ENCODE measurements at places on chromosomes 11 and 22.
A peak's percentile ranks its signal among the peaks of the same experiment; 100 is the strongest.

DNA sequence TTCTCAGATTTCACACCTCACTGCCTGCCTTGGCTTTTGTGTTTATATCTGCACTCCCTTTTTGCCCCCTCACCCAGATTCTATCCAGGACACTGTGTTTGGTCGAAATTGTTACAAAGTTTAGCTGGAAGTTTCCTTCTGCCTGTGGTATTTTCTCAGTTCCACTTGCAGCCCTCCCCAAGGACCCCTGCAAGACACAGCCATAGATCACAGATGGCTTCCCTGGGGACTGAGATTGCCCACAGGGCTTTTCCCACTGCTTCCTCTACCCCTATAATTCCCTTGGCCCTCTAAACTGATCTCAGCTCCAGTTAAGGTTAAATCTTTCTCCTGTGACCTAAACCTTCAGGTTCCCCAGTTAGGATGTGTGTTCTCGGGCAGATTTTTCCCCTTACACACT lies 146.1 kb upstream of the C11orf87 start:
- H3K4me3 ChIP-seq: no peak overlapping the region
- H3K36me3 ChIP-seq: no peaks in the 10 kb centered on the region
- no peak for DNase-seq
- H3K27me3 ChIP-seq: no peaks in the 10 kb centered on the region

DNA sequence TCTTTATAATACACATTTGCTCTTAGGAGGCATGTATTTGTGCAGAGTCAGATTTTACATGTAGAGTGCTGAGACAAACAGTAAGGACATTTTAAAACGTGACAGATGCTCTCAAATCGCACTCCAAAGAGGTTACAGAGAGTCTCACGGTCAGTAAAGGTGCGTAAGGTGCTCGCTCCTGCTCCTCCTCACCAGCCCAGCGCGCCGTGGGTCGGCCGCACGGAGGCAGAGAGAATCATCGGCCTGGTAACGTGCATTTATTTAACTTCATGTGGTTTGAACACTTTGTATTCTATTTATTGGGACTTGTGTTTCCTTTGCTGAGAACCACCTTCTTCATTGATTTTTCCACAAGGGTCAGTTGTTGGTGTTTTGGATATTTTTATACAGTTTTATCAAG lies 900.1 kb downstream of the BRD1 start:
- H3K27me3 ChIP-seq: peaks cover 86% of the 10 kb centered on the region
- no peaks in the 10 kb centered on the region for H3K36me3 ChIP-seq
- no peak overlapping the region for H3K4me3 ChIP-seq
- no peak overlapping the region for H3K27ac ChIP-seq
- no peaks in the 10 kb centered on the region for H3K4me1 ChIP-seq

DNA sequence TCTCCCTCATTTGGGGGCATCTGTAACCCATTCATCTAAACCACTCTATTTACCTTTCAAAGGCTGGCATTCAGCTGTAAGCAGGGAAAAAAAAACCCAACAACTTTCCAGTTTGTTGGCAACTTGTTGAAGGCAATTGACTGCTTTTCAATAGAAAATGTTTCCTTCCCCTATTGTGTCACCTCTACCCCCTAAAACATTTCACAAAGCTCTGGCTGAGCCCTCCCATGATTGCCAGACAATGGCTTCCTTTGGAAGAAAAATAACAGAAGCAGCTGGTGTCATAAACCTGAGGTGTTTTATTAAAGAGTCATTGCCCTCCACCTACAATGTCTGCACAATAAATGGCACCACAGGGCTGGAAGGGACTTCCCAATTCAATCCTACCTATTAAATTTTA lies 22.1 kb upstream of the PSMA1 start:
- H3K36me3 ChIP-seq: no peaks in the 10 kb centered on the region
- no peak overlapping the region for H3K27ac ChIP-seq
- H3K27me3 ChIP-seq: no peaks in the 10 kb centered on the region
- H3K4me3 ChIP-seq: no peak overlapping the region
- DNase-seq: no peak

DNA sequence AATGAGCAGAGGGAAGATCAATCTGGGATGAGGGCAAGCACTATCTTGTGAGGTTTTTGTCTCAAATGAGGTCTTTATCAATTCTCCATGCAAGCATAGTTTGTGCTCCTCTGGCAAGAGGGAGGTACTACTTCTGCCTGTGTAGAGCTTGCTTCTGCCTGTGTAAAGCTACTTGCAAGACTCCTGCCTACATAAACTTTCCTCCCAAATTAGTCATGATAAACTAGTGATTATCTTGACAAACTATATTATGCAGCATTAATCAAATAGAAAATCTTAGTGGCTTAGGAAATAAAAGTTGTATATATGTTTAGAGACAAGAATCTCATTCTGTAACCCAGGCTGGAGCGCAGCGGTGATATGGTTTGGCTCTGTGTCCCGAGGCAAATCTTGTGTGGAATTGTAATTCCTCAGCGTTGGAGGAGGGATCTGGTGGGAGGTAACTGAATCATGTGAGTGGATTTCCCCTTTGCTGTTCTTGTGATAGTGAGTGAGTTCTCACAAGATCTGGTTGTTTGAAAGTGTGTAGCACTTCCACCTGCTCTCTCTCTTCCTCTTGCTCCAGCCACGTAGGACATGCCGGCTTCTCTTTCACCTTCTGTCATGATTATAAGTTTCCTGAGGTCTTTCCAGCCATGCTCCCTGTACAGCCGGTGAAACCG lies 8.0 kb upstream of the MMP10 start:
- H3K4me1 ChIP-seq: no peaks in the 10 kb centered on the region
- H3K27ac ChIP-seq: no peak overlapping the region
- no peak for DNase-seq
- no peaks in the 10 kb centered on the region for H3K36me3 ChIP-seq
- H3K27me3 ChIP-seq: no peaks in the 10 kb centered on the region

DNA sequence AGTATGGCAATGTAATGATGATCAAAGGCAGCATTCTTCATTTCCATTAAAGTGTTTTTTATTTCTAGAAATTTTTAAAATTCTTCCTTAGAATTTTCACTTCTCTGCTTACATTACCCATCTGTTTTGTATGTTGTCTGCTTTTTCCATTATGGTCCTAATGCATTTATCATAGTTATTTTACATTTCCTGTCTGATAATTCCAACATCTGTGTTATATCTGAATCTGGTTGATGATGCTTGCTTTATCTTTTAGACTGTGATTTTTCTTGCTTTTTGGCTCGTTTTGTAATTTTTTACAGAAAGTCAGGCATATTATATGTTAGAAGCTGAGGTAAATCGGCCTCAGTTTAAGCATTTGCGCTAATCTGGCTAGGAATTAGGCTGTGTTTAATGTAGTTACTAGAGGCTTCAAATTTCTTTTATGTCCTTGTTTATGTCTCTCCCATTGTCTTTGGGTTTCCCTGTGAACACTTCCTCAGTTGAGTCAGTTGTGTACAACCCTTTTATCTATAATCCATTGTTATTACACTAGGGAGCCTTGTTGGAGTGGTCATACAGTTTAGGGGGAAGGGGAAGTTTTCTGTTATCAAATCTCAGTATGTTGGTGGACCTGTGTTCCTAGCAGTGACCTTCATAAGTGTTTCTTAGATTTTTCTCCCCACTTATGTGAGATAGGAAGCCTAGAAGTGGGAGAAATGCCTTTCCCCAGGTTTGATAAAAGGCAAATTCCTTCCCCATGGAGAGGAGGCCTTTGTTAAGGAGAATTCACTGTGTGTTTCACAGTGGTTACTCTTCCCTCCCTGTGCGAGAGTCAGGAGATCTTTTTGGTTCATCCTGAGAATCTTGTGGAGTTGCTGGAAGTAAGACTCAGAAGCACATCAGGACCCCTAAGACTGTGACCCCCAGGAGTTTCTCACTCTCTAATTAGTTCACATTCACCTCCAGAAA lies 437.5 kb downstream of the INSC start:
- no peak overlapping the region for H3K27ac ChIP-seq
- H3K36me3 ChIP-seq: no peaks in the 10 kb centered on the region
- no peak for DNase-seq
- H3K4me3 ChIP-seq: no peak overlapping the region
- H3K27me3 ChIP-seq: no peaks in the 10 kb centered on the region
- no peaks in the 10 kb centered on the region for H3K4me1 ChIP-seq

GRCh38 chr11:121291896-121292494 lies 576 bp upstream of the SC5D start:
- H3K36me3 ChIP-seq: no peaks in the 10 kb centered on the region
- H3K27ac ChIP-seq: peak overlapping the region; percentile 72
- peak overlapping the region; percentile 90 for H3K4me3 ChIP-seq
- H3K27me3 ChIP-seq: peaks cover 3% of the 10 kb centered on the region
